ENCODE measurements at places on chromosomes 16 and 17.

GRCh38 chr17:50719924-50720794, 756 bp downstream of the LUC7L3 start:
- no peak for DNase-seq

- DNase-seq = no peak
Measured at GRCh38 chr16:62648256-62648655, 612.0 kb upstream of the CDH8 start.

- DNase-seq = peak; percentile 48
Measured at GRCh38 chr17:79777120-79777893, 641 bp upstream of the CBX2 start.

GRCh38 chr16:66408163-66409048, 18.7 kb upstream of the BEAN1 start:
- DNase-seq = peak; percentile 57

DNA sequence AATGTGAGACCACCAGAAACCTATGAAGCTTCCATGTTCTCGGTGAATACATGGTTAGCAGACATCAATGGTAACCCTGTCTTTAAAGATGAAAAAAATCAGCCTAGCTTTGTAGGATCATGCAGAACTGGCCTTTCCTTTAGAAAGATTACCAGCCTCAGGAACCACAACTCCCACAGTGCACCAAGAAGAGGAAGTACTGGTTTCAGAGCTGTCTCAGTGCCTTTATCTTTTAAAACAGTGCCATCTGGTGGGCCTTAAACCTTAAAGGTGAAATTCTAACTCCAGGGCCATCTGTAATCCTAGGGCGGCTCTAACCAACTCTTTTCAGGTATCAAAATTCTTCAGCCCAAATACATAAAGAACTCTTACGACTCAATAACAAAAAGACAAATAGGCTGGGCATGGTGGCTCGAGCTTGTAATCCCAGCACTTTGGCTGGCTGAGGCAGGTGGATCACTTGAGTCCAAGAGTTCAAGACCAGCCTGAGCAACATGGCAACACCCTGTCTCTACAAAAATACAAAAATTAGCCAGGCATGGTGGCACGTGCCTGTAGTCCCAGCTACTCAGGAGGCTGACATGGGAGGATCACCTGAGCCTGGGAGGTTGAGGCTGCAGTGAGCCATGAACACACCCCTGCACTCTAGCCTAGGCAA, 5.4 kb downstream of the ATPAF2 start:
- peak; percentile 47 for DNase-seq

DNA sequence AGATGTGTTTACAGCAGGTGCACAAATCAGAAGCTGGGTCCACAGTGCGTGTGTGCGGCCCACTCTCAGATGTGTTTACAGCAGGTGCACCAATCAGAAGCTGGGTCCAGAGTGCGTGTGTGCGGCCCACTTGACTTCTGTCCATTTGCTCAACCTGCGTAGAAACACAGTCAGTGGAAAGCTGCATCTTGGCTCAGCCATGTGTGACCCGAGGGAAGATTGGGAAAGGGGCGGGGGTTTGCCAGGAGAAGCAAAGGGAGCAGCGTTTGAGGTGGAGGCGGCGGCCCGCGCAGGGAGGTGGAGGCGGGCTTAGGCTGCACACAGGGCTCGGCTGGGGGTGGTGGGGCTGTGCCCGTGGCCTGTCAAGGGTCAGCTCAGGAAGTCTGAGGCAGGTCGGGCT, 4.3 kb downstream of the CTU2 start:
- no peak for DNase-seq

- DNase-seq = no peak
Measured at GRCh38 chr17:60523822-60524221, 2.2 kb downstream of the APPBP2 start.

DNA sequence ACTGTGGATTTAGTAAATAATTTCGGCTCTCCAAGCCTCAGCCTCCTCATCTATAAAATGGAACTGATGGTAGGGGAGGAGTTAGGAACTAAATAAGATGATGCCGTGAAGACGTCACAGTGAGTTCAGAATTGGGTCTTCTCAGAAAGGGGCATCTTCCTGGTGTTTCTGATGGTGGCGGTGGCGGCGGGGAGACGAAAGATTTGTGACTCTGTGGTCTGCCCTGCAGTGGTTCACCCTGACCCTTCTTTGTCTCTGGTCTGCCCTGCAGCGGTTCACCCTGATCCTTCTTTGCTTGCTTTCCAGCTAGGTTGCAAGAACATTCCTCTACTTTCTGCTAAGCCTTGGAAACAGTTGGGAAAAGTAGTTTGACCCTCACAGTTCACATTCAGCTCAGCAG, 34.3 kb downstream of the WFDC1 start:
- no peak for DNase-seq

- no peak for DNase-seq
Measured at GRCh38 chr16:58684001-58684353, 593 bp downstream of the SLC38A7 start.

DNA sequence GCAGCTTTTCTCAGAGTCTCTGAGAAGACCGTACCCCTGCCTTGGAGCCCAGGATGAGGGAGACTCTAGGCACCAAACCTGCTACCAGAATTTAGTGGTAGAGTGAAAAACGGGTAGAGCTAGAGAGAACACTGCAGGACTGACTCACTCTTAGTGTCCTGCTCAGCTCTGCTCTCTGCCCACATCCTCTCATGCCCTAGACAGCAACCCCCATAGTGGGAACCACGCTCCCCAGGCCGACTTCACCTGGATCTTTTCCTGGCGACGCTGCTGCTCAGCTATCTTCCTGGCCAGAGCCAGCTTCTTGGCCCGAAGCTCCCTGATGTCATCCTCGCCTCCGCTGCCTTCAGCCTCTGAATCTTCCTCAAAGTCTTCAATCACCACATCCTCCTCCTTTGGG, 26.7 kb downstream of the HIC1 start:
- DNase-seq = no peak

DNA sequence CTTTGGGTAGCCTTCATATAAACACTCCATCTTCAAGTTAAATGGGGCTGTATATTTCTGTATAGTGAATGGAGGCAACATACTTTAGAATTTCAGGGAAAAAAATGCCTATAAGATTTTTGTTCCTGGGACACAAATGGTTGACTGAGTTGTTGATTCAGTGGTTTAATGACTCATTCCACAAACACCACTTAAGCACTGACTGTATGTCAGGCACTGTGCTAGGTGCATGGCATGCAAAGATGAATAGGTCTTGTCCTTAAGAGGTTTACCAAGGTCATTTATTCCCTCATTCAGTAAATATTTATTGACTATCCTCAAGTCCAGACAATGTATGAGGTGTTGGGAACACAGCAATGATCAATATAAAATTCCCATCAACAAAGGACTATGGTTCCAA, 417.1 kb downstream of the CA10 start:
- DNase-seq = no peak

GRCh38 chr16:50037662-50038220, 12.7 kb downstream of the CNEP1R1 start:
- DNase-seq = no peak

GRCh38 chr16:4401094-4401501, 15.3 kb downstream of the CORO7 start:
- no peak for DNase-seq

DNA sequence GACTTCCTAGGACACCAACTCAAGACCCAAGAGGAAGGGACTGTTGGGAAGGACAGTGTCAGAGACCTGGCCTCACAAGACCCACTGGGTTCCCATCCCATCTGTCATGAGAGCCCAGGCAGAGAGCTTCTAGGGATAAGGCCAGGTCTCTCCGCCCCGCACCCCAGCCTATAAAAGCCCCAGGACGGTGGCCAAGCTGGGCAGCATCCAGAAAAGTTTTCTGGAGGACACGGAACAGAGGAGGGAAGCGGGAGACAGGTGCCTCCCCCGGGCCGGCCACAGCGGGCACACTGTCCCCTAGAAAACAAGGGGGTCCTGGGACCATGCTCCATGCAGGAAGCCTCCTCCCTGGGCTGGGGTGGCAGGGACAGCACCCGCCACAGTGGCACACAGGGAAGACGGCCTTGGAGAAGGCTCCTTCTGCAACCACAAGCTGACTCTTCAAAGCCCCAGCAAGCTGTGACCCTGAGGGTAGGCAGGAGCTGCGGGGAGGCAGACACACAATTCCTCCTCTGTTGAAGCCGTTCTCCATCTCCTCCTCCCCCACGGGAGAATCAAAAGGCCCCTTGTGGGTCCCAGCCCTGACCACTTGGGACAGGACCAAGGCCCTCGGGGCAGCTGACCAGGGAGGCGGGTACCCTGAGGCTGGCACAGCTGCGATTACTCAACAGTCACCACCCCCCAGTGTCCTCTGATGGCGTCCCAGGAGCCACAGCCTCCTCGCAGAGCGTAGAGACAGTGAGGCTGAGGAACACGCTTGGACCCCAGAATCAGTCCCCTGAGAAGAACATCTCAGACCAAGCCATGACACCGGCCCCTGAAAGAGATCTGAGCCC, 26.1 kb downstream of the TRPV3 start:
- DNase-seq = no peak

DNA sequence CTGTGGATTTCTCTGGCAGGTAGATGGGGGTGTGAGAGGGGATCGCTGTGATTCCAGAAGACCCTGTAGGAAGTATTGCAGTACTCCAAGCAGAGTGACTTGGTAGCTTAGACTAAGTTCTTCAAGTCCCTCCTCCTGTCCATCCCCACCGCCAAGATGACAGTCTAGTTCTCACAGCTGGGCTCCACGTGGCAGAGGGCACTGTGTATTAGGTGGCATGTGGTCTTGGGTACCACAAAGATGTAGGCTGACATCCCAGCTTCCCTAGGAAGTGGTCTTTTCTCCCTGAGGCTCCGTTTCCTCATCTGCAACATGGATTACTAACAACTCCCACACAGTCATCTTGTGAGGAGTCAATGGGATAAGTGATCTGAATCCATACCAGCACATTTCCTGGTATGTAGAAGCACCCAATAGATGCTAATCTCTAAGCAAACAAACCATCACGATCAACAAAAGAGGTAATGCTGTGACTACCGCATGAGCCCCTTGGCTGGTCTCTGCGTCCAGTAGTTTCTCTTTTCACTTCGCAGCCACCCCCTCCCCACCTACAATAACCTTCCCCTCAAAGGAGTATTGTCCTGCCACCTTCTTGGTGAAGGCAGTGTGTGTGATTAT, 349.1 kb upstream of the EEF2KMT start:
- no peak for DNase-seq

GRCh38 chr16:80704751-80705505, 99.5 kb downstream of the CDYL2 start:
- no peak for DNase-seq

GRCh38 chr16:53910990-53911389, 207.0 kb downstream of the FTO start:
- DNase-seq = no peak

DNA sequence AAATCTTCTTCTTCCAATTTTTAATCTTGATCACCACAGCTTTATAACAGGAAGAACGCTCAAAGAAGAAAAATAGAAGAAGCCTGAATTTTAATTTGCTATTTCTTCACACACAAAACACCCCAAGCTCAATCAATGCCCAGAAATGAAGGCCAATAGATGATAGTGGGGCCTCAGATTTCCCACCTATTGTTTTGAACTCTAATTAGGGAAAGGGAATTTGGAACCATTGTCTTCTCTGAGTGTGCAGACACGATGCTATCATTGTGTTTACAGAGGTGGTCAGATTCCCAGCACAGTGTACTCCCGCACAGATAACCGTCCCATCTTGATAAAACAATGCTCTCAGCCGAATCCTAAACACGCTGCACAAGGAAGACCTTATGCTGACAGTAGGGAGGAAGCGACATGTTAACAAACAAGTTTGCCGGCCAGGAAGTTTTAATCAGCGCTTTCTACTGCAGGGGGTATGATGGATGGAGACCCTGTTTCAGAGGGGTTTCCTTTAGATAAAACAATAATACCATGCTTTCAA, 684.7 kb downstream of the MAF start:
- DNase-seq = no peak

GRCh38 chr16:51487880-51488279, 336.8 kb upstream of the SALL1 start:
- DNase-seq = no peak

GRCh38 chr16:86376837-86377236, 133.5 kb upstream of the FOXF1 start:
- no peak for DNase-seq

- DNase-seq = no peak
Measured at GRCh38 chr17:80475910-80476876, at the start of gene NPTX1. Gene NPTX1, minus strand, starts transcription at chr17:80476607. Its CDS starts 161 bp downstream, at chr17:80476446.
